ENCODE measurements at places on chromosomes 16 and 17.

DNA sequence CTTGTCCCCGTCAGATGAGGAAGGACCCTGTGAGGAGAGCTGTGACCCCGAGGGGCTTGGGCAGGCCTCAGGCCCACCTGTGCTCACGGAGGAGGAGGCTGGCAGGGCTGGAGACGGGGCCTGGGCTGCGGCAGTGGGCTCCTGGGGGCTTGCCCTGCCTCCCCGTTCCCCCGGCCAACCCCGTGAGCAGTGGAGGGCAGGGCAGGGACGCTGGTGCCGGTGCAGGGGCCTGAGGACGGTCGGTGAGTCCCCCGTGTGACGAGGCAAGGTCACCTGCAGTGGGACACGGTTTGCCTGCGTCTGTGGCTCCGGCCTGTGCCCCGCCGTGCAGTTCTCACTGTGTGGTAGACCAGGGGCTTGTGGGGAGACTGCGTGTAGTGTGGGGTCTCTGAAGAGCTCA, 8.3 kb upstream of the RHOT2 start:
- no peak for DNase-seq

DNA sequence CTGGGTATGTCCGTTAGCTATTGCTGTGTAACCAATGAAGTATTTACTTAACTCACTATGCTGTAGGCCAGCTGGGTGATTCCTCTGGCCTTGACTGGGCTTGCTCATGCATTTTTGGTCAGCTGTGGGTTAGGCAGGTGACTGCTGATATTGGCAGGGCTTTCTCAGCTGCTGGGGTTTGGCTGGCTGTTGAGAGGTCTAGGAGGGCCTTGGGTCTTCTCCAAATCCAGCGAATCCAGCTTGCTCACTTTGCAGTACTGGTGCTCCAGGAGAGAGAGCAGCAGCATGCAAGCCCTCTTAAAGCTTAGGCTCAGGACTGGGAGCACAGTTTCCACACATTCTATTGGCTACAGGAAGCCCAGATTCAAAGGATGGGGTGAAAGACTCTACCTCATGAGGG, 270.1 kb downstream of the PHKB start:
- DNase-seq, result no peak

DNA sequence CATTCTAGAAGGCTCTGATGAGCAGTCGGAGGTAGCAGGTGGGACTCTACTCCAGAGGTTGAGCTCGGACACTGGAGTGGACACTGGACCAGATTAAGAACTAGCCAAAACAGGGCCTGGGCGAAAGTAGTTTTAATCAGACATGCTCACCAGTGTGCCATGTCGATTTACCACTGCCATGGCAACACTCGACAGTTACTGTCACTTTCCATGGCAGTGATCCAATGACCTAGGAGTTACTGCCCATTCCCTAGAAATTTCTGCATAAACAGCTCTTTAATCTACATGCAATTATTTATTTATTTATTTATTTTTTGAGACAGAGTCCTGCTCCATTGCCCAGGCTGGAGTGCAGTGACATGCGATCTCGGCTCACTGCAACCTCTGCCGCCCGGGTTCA, 7.2 kb upstream of the METTL9 start:
- no peak for DNase-seq

DNA sequence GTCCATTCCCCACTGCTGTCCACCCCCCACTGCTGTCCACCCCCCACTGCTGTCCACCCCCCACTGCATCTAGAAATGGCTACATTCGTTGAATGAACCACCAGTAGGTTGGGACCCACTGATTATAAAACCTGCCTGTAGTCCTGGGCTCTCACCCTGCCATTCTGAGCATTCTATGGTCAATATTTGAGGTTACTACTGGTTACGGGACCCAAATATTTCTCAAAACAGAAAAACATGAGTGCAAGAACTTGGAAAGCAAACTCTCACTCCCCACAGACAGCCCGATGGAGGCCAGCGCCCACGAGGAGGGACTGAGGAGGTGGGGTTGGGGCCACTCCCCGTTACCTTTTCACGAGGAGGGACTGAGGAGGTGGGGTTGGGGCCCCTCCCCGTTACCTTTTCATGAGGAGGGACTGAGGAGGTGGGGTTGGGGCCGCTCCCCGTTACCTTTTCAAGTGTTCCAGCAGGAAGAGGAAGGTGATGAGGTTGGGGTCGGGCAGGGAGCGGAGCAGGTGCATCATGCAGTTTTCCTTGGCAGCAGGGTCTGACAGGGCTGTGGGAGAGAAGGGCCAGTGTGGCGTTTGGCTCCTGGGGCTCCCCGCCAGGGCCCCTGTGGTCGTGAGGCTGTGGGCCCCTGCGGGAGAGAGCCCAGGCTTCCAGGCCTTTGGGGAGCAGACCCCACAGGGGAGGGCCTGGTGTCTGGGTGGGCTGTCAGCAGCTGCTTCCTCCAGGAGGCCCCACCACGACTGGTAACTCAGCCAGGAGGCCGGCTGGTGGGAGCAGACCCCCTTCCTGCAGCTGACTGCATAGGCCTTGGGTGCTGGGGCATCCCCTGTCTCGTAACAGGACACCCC, 12.5 kb downstream of the TIMM22 start:
- DNase-seq, result no peak

GRCh38 chr17:65629234-65629690, 67.8 kb upstream of the AXIN2 start:
- DNase-seq, result no peak

DNA sequence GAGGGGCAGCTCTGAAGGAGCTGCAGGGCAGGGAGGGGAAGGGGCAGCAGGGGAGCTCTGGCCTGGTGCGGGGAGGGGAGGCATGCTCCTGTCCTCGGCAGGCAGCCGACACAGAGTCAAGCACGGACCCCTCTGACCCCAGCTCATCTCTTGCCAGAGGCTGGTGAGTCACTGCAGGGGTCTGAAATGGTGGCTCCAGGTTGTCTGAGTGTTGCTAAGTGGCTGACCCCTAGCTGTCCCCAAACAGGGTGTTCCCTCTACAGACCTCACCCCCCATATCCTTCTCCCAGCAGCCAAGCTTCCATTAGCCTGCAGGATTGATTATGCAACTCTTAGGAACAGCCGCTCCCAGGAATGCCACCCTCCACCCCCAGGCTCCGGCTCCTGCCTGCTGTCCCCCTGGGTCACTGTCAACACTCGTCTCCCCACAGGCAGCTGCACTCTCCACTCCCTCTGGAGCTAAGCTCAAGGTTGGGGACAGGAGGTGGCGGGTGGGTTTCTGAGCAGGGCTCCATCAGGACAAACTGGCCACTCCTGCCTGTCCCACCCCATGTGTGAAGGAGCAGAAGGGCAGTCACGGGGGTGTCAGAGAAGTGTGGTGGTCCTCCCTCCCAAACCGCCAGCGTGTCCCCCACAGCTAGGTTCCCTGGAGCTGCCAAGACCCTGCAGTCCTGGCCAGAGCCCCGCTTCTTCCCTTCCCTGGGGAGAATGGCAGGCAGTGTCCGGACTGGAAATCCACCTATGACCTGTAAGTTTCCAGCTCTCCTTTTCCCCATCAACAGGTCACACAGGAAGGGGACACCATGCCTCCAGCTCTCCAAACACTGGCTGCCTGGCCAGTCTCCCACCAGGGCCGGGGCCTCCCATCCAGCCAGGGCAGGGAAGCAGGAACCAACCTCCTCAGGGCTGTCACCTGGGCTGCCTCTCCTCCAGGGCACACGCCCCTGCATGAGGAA, 1.0 kb downstream of the MYLK3 start:
- DNase-seq, result no peak

DNA sequence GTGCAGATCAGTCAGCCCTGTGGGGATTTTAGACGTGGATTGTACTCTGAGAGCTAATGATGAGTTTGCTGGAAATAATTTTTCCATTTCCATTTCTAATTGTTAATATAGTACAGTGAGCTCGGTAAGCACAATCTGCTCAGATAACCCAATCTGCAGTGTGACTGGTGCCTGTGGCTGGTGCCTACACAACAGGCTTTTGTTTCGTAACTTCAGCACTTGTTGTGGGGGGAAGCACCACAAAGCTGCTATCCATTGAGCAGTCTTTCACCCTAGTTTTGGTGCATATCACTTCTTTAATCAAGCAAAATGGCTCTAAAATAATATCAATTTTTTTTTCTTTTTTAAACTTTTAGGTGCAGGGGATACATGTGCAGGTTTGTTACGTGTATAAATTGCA, 534.9 kb upstream of the HSBP1 start:
- DNase-seq, result no peak

GRCh38 chr16:80990577-80990976, 16.1 kb downstream of the CMC2 start:
- no peak for DNase-seq

GRCh38 chr17:69170377-69170776, 28.7 kb upstream of the ABCA6 start:
- no peak for DNase-seq

- DNase-seq, result no peak
Observed at GRCh38 chr17:74679374-74679773, 33.3 kb downstream of the CD300LF start.

DNA sequence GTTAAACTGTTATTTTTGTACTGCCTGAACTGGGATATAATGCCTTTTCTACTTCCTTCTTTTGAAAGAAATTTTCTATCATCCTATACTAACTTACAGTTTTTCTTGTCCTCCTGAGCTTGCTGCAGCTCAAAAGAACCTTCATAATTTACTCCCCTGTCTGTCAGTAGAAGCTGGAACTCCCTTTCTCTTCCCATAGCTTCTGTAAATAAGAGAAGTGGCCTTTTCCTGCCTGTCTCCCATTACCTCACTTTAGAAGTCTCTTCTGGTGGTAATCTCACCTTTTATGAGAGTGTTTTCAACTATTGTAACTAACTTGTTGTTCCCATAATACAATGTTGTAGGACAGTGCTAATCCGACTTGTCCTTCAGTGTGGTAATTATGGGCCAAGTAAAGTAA, 246.7 kb upstream of the TBX2 start:
- no peak for DNase-seq

DNA sequence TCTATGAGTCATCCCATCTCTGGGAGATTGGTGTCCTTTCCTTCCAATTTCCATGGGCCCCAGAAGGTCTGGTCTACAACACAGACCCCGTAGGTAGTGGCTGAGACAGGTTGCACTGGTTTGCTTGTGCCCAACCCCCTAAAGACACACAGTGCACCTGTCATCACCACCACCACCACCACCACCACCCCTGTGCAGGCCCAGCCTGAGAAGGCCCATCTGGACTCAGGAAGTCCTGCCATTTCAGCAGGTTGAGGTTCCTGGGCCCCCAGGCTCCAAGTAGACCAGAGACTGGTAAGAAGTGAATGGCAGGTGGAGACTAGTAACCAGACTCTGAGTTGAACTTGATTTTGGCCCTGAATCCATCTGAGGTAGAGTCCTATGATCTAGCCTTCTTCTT, 25.9 kb upstream of the PHB1 start:
- no peak for DNase-seq

DNA sequence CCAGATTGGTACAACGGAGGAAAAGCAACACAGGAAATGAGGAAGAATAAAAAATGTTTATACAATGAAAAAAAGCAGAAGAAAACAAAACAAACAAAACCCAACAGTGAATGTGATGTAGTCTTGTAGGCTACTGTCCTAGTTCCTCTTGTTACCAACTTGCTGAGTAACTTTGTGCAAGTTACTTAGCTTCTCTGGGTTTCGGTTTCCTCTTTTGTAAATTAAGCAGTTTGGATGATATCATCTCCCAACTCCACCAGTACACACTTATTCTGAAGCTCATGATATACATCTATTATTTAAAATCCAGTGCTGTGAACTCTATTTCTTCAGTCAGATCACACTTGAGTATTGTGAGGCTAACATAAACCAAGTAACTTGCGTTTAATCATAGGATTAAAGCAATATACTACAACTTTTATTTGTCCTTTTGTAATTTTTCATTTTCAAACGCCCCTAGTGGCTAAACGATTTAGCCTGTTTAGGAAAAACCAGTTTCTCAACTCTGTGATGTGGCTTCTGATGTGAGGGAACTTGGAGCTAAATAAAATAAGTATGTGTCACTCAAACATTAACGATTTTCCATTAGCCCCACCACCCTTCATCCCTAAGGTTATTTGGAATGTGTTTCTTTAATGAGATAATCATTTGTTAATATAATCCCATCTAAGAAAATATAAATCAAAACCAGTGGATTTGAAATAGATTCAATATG, 1.4 kb upstream of the UNK start:
- no peak for DNase-seq
